A549 treated with RU486 at 1 μM for 4 hours (cell line): ENCODE measurements at places on chromosomes 3 and 15. TPM values are rescaled to one million over a fixed set of nuclear protein-coding genes. Genes with fewer than 3 reads are reported as not detected.

GOLGA8T gene
- total RNA-seq, result 1.1 to 2.1 TPM (median 1.3 TPM) in 5 replicates

ITGA11 gene
- 2.2 to 8.2 TPM (median 5.4 TPM) in 5 replicates for total RNA-seq

CILP gene
- 0.04 to 0.09 TPM (median 0.05 TPM) in 5 replicates for total RNA-seq

DUOX1 gene
- total RNA-seq, result 0.02 TPM in 1 of 5 replicates, not detected in the others

IMPG2 gene
- total RNA-seq, result 0.02 TPM in 1 of 5 replicates, not detected in the others

THPO gene
- total RNA-seq, result not detected in 5 replicates

ERICH6 gene
- total RNA-seq, result 0.05 TPM in 1 of 5 replicates, not detected in the others

MAGEF1 gene
- 24.0 to 32.8 TPM (median 30.2 TPM) in 5 replicates for total RNA-seq

SIDT1 gene
- 0.37 to 0.96 TPM (median 0.60 TPM) in 5 replicates for total RNA-seq
